ENCODE measurements at places on chromosomes 13 and 19.

DNA sequence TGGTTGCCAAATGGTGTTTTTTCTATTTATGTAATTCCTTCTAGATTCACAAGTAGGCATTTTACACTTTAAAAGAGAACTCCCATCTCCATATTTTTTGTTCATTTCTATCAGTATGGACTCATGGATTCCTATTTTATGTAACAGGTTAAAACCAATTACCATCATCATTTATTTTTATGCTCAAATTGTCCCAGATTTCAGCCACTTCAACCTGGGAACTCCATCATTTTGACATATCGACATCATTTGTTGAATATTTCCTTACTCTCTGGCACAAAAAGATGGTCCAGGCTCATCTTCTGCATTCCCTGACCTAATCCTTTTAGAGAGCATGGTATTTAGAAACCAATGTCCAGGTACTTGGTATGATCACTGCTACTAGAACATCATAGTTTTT lies 79.9 kb downstream of the VWA8 start:
- no peak for DNase-seq

DNA sequence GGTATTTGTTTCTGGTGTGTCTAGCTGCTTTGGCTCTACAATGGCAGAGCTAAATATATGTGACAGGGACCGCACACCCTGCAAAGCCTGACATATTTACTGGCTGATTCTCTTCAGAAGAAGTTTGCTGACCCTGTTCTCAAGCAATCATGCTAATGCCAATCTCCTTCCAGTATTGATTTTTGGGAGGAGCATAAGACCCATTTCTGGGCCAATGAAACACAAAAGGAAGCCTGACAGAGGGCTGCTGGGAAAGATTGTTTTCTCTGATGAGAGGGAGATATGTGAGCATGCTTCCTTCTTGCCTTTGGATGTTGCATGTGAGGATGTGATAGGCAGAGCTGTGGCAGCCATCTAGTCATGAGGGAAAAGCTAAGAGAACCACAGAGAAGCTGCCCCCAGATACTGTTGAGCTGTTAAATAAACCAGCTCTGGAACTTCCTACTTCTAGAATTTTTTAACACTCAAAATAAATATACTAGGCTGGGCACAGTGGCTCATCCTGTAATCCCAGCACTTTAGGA lies 31.4 kb upstream of the TPTE2 start:
- DNase-seq = no peak

DNA sequence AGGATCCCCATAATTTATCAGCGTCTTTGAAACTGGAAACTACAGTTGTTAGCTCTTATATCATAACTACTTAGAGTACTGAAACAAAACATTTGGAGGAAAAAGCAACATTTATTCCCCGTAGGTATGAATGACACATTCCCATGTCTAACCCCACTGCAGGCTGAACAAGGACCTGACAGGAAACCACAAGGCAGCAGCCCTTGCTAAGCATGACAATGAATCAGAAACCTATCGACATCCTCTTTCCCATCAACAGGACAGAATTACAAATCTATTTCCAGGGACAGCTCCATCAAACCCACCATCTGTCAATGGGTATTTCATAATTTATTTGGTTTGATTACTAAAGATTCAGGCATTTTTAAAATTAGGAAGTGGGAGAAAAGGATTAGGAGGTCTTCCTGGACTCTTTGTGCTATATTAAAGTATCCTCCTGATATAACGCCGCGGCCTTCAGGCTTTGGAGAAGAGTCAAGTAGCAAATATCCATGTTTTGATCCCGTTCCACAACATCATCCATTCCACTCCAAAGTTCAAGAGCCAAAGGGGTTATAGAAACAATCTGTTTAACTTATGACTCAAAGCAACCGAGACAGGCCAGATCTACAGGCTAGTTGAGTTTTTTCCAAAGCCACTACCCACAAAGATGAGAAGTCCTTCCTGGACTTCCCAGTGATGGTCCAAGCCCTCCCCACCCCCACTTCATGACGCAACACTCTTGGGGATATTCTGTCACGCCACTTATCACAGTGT lies 51.1 kb downstream of the FAM216B start:
- DNase-seq = peak; percentile 94

- no peak for DNase-seq
Measured at GRCh38 chr19:10021863-10022262, 8.6 kb downstream of the RDH8 start.

GRCh38 chr13:27016875-27017274 lies 154.7 kb downstream of the USP12 start:
- DNase-seq = no peak

DNA sequence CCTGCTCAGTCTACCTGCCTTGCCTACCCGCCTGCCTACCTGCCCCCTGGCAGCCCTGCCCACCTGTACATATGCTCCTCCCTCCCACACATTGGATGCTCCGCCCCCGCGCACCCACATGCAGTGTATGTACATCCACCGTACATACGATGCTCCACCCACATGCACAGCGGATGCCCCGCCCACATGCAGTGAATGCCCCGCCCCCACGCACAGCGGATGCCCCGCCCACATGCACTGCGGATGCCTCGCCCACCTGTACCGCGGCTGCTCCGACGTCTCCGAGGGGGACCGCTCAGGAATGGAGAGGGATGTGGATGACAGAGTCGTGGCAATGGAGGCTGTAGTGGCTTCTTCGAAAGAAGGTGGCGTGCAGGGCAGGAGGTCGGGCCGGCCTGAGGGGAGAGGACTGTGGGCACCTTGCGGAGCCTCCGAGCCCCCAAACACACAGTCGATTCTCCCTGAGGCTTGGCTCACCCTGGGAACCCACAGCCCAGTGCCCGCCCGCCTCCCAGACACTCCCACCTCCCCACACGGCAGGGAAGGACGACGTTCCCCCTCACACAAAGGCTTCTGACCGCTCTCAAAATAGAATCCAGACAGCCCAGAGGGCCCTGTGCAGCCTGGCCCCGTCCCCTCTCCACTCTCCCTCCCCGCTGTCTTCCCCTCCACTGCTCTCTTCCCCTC lies 16.5 kb upstream of the CACTIN start:
- no peak for DNase-seq

DNA sequence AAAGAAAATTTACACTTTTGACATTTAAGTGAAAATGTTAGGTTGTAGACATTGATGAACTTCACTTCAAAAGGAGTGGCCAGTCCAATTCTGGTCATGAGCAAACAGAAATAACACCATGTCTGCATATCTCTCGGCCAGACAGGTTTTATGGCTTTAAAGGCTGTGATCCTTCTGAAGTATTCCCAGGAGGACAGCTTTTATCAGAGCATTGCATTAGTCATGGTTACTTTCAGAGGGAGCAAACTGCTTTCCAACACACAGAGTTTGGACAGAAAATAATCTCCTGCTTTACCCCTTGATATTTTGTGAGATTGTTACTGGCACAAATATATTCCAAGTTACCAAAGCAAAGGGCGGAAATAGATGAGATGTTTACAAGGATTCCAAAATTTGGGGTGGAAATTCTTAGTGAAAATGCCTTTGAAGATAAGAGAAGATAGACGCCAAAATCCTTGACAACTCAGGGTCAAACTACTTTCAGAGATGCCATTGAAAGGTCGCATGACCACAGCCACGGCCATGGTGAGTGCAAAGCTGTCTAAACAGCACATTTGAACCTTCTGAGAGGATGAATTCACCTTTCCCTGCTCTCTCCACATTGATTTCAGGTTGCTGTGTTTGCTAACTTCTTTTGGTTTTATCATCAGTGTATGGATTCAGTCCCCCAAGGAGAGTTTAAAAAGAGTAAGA lies 584.5 kb upstream of the SGCG start:
- DNase-seq = no peak

GRCh38 chr13:81487151-81487550 lies 1146.2 kb upstream of the SPRY2 start:
- DNase-seq = no peak

DNA sequence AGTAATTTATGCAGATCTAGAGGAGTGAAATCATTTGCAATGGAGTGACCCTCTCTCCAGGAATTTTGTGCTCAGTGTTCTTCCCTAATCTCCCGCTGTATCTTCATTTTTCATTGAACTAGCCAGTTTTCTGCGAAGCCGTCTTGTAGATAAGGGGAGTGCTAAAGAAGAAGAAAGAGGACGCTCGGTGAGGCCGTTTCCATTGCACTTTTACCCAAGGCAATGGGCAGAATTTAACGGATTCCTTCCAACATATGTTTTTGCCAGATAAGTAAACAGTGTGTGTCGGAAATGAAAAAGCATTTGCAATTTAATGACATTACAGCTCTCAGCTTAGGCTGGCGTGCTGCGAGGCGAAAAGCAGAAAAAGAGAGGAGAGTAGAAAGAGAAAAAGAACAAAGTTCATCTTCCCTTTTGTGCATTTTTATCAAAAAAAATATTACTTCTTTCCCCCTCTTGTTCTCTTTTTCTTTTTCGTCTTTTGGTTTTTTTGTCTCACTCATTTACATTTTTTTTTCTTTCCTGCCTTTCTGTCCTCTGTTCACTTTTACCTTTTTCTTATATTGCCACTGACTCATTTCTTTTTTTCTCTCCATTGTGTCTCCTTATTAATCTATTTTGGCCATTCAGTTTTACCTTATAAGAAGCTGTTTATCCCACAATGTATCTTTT lies 49.9 kb downstream of the SOX21 start:
- DNase-seq = no peak

DNA sequence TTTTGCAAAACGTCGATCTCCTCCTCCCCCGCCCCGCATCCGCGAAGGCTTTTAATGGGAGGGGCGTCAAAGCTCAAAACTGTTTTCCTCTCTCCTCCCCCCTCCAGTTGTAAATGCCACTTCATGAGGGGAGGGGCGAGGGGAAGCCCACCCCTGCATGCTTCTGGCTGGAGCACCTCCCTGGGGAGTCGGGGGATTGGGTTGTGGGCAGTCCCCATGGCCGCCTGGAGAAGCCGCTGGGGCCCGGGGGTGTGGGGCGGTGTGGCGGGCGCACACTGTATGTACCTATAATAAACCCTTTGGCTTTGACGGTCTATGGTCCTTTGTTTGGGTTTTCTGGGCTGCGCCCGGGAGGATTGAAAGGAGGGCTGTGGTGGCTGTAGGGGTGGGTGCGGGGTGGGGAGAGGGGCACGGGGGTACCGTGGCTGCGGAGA lies 505 bp upstream of the SHKBP1 start:
- no peak for DNase-seq

DNA sequence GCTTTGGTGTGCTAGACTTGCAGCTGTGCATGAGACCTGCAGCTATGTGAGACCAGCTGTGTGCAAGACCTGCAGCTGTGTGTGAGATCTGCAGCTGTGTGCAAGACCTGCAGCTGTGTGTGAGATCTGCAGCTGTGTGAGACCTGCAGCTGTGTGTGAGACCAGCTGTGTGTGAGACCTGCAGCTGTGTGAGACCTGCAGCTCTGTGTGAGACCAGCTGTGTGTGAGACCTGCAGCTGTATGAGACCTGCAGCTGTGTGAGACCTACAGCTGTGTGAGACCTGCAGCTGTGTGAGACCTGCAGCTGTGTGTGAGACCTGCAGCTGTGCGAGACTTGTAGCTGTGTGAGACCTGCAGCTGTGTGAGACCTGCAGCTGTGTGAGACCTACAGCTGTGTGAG lies 6.7 kb upstream of the DCUN1D2 start:
- DNase-seq = no peak

GRCh38 chr13:25881971-25882451 lies 169.8 kb downstream of the SHISA2 start:
- DNase-seq = no peak

DNA sequence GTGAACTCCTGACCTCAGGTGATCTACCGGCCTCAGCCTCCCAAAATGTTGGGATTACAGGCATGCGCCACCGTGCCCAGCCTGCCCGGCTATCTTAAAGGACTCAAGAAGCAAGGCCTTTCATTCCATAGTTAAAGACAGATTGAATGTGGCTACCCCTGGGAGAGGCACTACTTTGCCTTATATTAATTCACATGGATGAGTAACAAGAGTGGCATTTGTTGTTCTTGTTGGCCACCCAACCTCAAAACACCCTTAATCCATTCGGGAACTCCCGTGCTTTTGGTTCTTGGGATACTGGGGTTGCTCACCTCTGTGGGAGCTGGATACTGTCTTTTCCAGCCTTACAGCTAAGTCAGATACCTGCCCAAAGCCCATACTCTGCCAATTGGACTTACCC lies 34.4 kb upstream of the ABCC4 start:
- no peak for DNase-seq

GRCh38 chr13:33050161-33050560 lies 33.9 kb downstream of the KL start:
- DNase-seq = no peak

- peak; percentile 40 for DNase-seq
Measured at GRCh38 chr13:80083081-80083852, 257.7 kb downstream of the SPRY2 start.

DNA sequence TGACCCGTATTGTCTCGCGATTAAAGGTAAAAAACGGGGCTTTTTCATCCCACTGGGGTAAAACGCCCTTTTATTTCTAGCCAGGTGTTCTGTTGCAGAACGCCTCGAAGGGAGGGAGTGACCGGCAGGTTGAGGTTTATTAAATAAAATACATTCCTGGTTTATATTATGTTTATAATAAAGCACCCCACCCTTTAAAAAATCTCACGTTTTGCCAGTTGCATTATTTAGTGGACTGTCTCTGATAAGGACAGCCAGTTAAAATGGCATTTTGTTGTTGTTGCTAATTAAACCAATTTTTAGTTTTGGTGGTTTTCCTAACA lies 25.1 kb upstream of the ZNF850 start:
- no peak for DNase-seq

GRCh38 chr13:97076898-97077297 lies 82.6 kb upstream of the OXGR1 start:
- DNase-seq = no peak

- DNase-seq = no peak
Measured at GRCh38 chr19:38917921-38918491, 6.0 kb upstream of the CCER2 start.

DNA sequence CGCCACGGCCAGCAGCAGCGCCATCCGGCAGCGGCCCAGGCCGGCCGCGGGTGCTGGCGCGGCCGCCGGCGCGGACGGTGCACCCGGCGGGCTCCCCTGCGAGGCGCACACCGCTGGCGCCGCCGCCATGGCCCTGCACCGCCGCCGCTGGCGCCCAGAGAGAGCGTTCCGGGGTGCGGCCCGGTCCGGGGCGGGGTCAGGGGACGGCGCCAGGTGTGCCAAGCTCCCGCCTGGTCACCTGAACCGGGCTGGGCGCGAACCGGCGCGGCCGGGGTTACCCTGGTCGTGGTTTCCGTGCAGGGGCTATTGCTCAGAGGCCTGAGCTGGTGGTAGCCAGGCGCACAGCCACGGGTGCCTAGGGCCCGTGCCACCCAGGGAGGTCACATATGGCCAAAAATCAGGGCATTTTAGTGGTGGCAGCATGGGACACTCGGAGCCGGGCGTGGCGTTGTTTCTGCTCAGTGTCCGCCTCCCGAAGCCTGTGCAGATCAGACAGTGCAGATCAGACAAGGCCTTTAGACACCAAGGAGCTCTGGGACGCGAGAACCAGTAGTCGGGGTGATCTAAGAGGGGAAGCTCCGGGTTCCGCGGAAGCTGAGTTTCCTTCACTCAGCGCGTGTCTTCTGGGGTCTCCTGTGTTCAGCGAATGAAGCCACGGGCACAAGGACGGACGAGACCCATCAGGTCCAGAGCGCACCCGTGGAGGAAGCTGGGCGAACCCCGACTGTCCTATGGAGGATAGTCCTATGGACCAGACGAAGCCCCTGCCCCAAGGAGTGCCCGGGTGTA lies at the start of gene TMEM238:
Gene TMEM238, minus strand, starts transcription at position 162 of the 789 bp plus-strand sequence. Its CDS starts 33 bp downstream, at position 129.
- DNase-seq = no peak

- no peak for DNase-seq
Measured at GRCh38 chr19:21101521-21102242, 19.7 kb downstream of the ZNF714 start.

- DNase-seq = no peak
Measured at GRCh38 chr19:8935460-8935859, 74.7 kb downstream of the MUC16 start.
